ENCODE measurements at places on chromosomes 12 and 14.

- DNase-seq, result no peak
Measured at GRCh38 chr12:118727196-118727978, 254.0 kb upstream of the SRRM4 start.

- no peak for DNase-seq
Measured at GRCh38 chr14:89564286-89564957, 147.4 kb upstream of the FOXN3 start.

GRCh38 chr14:35073486-35073885 is 27.4 kb downstream of the FAM177A1 start:
- no peak for DNase-seq

DNA sequence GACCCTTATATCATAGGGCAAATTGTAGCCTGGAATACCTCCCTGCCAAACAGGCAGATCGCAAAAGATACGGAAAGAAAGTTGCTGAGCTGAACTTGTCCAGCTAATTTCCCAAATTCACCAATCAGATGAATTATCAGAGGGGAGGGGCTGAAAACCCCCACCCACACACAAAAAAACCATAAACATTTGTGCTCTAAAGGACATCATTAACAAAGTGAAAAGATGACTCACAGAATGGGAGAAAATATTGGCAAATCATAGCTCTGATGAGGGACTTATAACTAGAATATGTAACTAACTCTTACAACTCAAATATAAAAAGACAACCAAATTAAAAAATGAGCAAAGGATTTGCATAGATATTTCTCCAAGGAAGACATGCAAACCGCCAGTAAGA is 36.3 kb downstream of the PTHLH start:
- DNase-seq, result no peak

GRCh38 chr12:98698603-98699463 is 53.7 kb downstream of the APAF1 start:
- DNase-seq, result peak; percentile 58

GRCh38 chr12:89939522-89940215 is 231.0 kb upstream of the ATP2B1 start:
- no peak for DNase-seq

DNA sequence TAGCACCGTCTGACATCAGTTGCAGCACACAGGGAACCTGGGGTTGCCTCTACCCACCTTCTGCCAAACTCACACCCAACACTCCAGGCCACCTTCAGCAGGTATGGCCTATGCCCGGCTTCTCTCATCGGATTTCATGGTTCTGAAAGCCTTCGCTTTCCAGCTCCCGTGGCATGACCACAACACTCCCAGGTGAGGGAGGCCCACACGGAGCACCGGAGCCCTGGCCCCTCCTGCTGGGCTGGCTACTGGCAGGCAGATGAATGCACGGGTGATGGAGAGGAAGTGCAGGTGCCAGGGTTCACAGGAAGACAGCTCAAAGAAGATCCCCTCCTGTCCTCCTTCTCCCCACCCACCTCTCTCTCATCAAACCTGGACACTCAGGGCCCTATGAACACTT is 37.2 kb downstream of the CACNA2D4 start:
- no peak for DNase-seq

- DNase-seq, result no peak
Measured at GRCh38 chr12:51028126-51028812, 2.1 kb upstream of the SLC11A2 start.

GRCh38 chr14:49014476-49014875 is 571.7 kb downstream of the RPS29 start:
- DNase-seq, result no peak

- no peak for DNase-seq
Measured at GRCh38 chr14:101879529-101880336, 84.6 kb upstream of the DYNC1H1 start.

DNA sequence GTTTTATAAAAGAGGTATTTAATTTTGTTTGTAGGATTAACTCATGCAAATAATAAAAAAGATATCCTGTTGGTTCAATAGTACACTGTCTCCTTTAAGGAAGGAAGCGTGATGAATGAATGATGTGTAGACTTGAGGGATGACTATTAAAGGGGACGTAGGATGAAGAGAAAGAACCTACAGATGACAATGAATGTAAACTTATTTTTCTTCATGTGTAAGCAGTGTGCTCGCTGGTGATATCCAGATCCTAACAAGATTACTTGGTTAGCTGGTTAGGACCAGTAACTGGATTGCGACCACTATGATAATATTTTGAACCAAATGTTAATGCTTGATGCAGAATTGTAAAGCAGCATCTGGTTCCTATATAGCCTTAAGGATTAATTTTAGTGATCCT is 2.6 kb downstream of the ARF6 start:
- DNase-seq, result no peak

GRCh38 chr12:132023658-132024057 is 73.9 kb downstream of the EP400 start:
- no peak for DNase-seq

GRCh38 chr14:65606460-65606859 is 193.9 kb downstream of the FUT8 start:
- DNase-seq, result no peak

- no peak for DNase-seq
Measured at GRCh38 chr14:94244182-94244581, 48.9 kb downstream of the SERPINA10 start.

DNA sequence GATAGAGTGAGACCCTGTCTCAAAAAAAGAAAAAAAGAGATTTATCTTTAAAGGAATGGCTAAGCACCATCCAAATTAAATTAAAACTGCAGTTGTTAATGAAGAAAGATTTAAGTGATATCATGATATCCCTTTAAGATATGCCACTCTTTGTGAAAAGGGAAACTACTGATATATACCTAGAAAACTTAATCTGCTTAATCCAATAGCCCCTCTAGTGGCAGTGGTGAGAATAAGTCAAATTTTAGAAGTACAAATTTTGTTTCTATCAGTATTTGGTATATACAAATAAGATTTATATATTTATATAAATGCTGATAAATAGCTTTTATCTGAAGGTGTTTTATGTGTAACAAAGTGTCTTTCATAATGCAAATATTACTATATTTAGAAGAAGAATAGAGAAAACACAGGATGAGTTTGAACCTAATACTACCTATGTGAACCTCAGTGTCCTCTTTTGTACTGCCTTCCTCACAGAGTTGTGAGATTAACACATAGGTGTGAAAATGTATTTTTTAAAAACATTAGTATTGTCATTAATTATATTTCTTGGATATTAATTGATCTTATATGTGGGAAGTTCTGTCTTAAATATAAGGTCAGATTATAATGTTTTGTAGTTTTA is 51.4 kb upstream of the GARIN2 start:
- DNase-seq, result no peak

DNA sequence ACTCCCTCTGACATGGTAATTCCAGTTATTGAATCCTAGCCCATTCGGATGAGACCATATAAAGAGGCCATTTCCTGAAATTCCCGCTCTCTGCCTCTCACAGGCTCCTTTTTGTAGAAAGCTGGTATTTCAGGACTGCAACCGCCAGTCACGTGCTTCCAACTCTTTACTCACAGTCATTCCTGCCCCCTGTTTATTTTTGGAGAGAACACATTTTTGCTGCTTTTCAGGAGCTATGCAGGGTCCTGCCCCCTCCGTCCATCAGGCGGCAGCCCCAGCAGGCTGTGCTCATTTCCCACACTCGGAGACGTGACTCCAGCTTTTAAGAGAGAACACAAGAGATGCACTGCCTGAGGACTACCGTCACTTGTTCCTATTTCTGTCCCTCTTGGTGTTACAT is 26.8 kb downstream of the IFT43 start:
- DNase-seq, result peak; percentile 49

- no peak for DNase-seq
Measured at GRCh38 chr14:53401646-53402045, 248.5 kb upstream of the DDHD1 start.

DNA sequence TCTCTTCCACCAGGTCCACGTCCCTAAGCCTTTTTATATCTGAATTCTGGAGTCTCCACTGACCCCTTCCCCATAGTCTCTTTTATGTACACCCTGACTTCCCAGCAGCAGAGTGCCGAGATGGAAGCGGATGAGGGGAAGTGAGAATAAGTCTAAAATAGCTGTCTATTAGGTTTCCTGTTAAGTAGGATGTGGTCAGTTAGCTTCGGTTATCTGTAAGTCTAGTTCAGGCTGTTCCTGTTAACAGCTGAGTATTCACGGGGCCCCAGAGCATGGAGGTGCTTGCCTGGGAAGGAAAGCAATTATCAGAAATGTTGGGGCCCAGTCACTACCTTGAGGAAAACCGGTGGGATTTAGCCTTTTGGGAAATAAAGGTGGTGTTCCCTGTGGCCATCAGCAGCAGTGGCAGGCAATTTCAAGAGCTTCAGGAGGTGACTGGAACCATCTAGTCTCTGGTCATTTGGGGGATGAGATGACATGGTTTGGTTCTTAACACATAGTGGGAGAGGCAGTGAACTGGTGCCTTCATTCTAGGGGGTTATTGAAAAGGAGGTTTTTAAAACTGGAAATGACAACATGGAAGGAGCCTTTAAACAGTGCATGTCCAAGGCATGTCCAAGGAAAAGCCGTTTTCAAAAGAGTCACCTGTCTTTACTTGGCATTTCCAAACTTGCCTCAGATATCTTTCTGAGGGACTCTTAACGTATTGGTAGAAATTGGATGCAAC is 21.8 kb downstream of the CHST11 start:
- DNase-seq, result no peak

DNA sequence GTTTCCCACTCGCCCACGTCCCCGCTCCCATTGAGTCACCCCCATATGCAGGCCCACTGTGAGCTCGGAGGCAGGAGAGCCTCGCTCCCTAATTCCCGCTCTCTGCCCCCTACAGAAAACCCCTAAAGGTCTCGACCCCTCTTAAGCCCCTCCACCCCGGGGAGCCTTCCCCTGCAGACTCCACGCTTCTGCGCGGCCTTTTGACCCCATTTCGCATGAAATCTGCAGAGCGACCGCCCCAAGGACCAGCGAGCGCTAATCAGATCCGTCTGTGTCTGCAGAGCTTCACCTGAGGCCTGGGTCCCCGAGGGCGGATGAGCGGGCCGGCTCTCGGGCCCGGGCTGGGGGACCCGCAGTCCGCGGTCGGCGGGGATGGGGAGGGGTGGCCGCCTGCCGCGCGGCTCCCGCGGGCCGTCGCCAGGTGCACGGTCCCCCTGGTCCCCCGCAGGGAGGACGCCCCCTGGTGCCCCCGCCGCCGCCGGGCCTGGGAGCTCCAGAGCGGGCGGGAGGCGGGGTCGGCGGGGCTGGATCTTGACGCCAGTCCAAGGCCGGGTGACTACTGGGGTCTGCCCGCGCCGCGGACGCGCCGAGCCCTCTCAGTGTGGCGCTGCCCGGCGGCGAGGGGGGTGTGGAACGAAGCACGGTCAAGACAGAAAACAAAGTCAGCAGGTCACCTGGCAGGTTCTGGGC is 10.1 kb downstream of the BMP4 start:
- DNase-seq, result peak; percentile 52

GRCh38 chr12:15977999-15978951 is 67.1 kb downstream of the DERA start:
- no peak for DNase-seq

DNA sequence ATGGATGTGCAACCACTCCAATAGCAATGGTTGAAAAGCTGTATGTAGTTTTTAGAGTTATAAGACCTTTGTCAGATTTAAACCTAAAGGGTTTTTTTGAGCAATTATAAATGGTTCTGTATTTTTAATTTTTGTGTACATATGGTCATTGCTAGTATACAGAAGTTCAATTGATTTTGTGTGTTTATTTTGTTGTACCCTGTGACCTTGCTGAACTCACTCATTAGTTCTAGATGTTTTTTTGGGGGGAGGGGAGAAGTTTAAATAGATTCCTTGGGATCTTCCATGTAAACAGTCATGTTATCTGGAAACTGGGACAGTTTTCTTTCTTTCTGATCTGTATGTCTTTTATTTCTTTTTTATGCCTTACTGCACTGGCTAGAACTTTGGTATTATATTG is 87.8 kb downstream of the MED13L start:
- no peak for DNase-seq

GRCh38 chr14:81784084-81784483 is 250.4 kb upstream of the SEL1L start:
- no peak for DNase-seq

- DNase-seq, result no peak
Measured at GRCh38 chr12:19222558-19222957, 93.0 kb downstream of the PLEKHA5 start.

GRCh38 chr14:34179727-34180126 is 228.9 kb upstream of the EGLN3 start:
- DNase-seq, result no peak

- peak; percentile 62 for DNase-seq
Measured at GRCh38 chr12:54390668-54391551, 6.4 kb upstream of the ZNF385A start.

DNA sequence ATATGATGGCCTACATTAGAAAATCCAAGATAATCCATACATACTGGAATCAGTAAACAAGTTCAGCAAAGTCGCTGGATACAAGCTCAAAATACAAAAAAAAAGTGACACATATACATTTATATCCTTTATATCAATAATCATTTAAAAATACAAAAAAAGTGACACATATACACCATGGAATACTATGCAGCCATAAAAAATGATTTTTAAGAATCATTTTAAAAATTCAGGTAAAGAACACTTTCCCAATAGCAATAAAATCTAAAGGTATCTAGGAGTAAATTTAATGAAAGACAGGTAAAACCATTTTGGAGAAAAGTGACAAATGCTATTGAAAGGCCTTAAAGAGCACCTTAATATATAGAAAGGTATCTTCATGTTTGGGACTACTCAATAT is 111.9 kb downstream of the NTN4 start:
- no peak for DNase-seq

DNA sequence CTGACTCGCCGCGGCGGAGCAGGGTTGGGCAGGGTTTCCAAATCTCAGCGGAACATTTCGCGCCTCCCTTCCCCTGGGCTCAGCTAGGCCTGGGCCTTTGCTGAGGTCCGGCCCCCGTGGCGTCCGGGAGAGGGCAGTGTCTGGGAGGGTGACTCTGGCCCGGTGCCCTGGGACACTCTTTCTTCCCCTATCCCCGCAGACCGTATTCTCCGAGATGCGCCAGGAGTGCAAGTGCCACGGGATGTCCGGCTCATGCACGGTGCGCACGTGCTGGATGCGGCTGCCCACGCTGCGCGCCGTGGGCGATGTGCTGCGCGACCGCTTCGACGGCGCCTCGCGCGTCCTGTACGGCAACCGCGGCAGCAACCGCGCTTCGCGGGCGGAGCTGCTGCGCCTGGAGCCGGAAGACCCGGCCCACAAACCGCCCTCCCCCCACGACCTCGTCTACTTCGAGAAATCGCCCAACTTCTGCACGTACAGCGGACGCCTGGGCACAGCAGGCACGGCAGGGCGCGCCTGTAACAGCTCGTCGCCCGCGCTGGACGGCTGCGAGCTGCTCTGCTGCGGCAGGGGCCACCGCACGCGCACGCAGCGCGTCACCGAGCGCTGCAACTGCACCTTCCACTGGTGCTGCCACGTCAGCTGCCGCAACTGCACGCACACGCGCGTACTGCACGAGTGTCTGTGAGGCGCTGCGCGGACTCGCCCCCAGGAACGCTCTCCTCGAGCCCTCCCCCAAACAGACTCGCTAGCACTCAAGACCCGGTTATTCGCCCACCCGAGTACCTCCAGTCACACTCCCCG is 3.0 kb downstream of the WNT1 start:
- no peak for DNase-seq

DNA sequence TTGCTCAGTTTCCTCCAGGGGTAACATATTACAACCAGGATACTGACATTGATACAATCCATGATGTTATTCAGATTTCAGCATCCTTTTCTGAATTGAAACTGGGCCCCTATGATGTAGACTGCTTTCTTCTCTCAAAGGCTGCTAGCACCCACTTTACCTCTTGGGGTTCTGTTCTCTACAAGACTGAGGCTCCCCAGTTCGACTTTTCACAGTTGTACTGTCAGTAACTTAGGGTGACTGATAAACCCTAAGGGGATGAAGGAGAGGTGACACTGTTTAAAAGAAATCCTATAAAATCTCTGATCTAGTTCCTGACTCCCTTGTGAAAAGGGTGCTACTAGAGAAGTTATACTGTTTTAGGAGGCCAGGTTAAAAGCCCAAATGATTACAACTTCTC is 818 bp downstream of the VPS33A start:
- DNase-seq, result no peak

All from ovary (tissue), 10 donors.